Neural progenitor cell (in vitro differentiated cells): ENCODE measurements at places on chromosomes 1 and 21. TPM values are rescaled to one million over a fixed set of nuclear protein-coding genes. Genes with fewer than 3 reads are reported as not detected.

OR2L2 gene
- total RNA-seq: not detected in 2 replicates

- DNase-seq: no peak
Measured at GRCh38 chr1:214004014-214004413, 16.2 kb downstream of the PROX1 start.

SLC45A3 gene
- 5.1 and 8.9 TPM in 2 replicates for total RNA-seq

GRCh38 chr1:48049823-48050535, 52.8 kb upstream of the TRABD2B start:
- no peak for DNase-seq

MYCL gene
- 21.8 and 39.8 TPM in 2 replicates for total RNA-seq

DNA sequence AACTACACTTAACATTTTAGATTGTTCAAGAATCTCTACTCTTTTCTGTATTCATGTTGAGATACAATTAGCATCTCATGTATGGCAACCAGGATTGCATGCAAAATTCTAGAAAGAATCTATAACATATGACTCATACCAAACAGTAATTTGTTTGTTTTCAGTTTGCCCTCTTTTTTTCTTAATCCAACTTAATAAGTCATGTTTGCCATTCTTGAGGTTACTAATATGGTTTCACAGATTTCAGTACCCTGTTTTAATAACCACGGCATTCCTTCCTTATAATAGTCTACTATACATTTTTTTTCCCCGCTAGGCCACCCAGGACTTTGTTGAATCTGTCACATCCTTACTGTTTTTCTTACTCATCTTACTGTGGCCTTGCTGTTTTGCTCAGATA, 140.8 kb downstream of the FMN2 start:
- DNase-seq: no peak

DNA sequence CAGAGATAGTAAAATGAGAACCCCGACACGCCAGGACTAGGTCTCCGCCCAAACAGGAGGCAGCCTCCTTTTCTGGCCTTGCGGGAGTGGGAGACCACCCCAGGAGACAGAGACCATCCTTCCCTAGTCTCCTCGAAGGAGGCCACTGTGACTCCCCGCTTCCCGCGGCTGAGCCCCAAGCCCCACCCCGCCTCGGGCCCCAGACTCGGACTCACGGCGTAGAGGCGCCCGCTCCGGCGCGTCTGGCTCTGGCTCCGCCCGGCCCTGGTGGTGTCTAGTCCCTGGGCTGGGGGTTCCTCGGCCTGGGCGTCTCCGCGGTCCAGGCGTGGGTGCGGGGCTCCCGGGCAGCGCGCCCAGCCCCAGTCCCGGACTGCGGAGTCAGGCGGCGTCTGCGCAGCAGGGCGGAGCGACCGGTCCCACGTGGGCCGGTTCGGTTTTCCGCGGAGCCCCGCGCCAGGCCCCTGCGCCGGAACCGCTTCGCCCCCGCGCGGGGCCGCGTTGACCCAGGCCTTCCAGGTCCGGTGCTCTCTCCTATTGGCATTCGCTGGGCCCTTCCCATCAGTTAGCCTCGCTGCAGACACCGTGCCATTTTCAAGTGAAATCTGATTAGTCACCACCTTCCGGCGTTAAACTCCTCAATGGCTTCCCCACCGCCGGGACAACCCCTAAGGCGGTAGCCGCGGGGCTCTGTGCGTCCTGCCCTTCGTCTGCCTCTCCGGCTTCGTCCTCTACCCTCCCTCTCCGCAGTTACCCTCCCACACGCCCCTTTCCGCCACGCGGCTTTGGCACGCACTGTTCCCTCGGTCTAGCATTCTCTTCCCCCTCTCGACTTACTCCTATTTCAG, at the start of gene C1orf216:
Gene C1orf216, minus strand, starts transcription at position 393 of the 845 bp plus-strand sequence. CDS start 2,563 bp downstream, outside the sequence.
- DNase-seq: peak; percentile 72

- DNase-seq: no peak
Measured at GRCh38 chr1:232795497-232796053, 9.6 kb upstream of the MAP10 start.
